ENCODE measurements at places on chromosomes 5 and 9.

GRCh38 chr9:134493461-134494272 lies 147.9 kb upstream of the COL5A1 start:
- DNase-seq = no peak

GRCh38 chr5:92492908-92493307 lies 1088.1 kb downstream of the NR2F1-AS1 start:
- DNase-seq = no peak

GRCh38 chr9:135357863-135358551 lies 121.6 kb upstream of the PPP1R26 start:
- DNase-seq = no peak

DNA sequence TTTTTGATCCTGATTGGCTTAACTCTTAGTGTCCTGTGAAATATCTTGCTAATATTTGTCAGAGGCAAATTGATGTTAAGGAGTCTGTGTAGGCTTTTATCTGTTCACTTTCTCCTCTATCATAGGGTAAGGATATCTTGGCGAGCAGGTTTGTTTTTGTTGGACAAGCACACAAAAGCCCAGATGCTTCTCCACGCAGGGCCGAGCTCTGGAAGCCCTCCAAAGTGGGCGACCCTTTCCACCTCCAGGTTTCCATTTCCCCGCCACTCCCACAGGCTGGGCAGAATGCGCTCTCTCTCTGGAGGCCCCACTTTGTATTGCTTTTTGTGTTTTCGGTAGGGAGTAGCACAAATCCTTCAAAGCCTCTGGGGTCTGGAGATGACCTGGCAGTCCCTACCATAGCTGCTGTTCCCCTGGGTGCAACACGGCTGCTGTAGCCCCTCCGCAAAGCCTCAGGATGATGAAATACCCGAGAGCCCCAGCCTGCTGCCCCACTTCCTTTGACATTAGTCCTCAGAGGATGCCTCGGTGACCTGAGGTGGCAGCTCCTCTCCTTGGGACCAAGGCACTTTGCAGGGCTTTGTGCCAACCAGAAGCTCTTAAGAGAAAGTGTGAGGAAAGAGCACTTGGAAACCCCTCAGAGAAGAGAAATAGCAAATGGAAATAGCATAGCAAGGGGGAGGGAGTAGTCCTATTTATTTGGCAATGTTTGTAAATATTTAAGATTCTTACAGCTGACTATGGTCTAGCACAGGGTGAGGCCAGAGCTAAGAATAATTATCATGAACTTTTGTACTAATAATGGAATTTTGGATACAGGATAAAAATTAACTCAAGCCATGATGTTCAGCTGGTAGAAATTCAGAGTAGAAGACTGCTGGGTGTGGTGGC lies 122.8 kb downstream of the ARHGEF28 start:
- no peak for DNase-seq

- no peak for DNase-seq
Measured at GRCh38 chr9:27204578-27204977, 92.4 kb downstream of the EQTN start.

- no peak for DNase-seq
Measured at GRCh38 chr5:137096149-137097103, 402.7 kb downstream of the SPOCK1 start.

DNA sequence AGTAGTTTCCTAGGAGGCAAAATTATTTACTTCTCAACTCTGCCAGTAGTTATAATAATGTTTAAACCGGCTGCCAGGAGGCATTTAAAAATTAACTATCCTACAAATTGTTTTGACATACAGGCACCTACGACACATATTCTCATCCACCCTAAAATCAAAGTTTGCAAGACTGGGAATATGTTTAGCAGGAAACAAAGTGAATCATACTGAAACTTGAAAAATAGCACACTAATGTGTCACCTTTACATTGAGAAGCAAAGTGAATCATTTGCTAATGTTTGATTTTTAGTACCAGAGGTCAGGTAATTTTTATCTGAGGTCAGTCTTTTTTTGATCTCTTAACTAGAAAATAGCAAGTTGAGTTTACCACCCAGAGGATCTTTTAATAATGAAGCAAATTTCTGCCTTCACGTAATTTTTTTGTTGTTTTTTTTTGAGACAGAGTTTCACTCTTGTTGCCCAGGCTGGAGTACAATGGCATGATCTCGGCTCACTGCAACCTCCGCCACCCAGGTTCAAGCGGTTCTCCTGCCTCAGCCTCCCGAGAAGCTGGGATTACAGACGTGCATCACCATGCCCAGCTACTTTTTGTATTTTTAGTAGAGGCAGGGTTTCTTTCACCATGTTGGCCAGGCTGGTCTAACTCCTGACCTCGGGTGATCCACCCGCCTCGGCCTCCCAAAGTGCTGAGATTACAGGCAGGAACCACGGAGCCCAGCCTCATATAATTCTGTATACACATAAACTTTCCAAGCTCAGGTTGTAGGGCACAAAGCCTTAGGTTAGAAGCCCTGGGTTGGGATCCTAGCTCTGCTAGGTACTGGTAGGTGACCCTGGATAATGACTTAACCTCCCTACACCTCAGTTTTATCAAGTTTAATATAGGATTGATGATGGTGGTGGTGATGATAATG lies 124.3 kb downstream of the UGCG start:
- no peak for DNase-seq

GRCh38 chr5:96509721-96510350 lies 76.8 kb upstream of the PCSK1 start:
- no peak for DNase-seq

DNA sequence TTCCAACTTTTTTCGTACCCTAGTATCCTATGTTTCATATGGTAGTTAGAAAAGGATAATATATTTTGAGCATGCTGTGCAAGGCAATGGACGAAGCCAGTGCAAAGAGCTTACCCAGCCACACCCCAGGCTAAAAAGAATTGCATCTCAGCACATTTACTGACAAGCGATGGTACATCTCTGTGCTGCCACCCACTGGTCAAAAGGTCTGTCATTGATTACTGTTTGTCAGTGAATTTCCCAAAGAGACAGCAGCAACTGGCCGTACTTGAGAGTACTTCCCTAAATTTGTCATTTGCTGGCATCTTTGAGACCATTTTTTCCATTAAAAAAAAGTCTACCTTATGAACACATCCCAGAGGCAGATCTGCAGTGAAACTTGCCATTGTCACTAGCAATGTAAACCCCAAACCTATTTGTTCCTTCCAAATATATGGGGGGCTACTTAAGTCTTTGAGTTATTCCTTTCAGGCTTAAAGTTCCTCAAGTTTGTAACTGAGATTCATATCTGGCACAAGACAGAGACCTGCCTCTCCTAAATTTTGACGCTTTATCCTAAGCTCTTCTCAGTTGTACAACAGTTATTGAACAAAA lies 184.3 kb downstream of the CTNND2 start:
- DNase-seq = no peak

DNA sequence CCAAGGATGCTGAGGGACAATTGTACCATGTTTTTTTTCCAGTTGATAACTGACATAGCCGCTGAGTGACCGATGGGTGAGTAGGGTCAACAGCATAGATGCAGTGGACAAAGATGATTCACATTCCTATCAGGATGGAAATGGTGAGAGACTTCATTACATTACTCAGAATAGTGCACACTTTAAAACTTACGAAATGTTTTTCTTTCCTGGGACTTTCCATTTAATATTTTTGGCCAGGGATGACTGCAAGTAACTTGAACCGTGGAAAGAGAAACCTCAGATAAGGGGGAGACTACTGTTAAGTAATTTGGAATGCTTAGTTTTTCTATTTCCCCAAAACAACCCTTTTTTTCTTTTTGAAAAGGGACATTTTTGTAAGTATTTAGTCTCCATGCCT lies 3.0 kb upstream of the TUSC1 start:
- DNase-seq = no peak

- DNase-seq = no peak
Measured at GRCh38 chr5:80206282-80206681, 49.6 kb downstream of the SERINC5 start.

DNA sequence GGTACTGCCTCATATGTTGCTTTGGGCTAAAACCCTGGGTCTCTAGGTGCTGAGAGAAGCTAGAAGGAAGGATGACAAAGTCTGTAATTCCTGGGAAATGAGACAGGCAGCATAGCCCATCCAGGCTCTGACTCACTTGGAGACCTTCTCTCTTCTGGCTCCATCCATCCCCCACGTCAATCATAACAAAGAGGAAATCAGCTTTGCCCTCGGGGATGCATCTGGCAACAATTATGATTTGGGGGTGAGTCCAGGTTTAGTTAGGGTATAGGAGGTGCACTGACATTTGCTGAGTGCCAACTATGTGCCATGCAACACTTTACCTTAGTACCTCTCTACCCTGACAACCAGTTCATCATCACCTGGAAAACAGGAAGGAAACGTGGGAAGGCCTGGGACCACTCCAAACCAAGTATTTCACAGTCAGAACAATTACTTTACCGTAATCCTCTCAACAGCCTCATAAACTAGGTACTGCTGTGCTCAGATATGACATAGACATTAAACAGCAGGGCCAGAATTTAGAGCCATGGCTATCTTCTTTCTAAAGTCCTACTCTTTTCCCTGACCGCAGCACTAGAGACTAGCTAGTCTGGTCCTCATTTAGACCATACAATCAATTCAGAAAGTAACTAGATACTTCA lies 39.1 kb upstream of the GZMA start:
- no peak for DNase-seq

DNA sequence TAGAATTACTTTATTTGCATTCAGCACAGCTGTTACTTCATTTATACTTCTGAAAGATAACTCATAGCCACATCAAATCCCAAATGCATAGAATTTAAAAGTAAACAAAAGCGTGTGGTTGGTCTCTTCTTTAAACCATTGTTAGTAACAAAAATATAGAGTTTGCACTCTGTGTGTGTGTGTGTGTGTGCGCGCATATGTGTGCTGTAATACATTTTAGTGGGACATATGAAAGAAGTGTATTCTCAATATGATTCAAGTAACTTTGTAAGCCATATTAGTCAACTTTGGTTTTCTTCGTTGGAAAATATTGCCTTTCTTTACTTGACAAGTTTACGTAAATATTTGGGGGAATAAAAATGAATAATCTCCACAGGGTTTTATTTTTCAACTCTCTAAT lies 106.1 kb upstream of the PRRC1 start:
- no peak for DNase-seq

GRCh38 chr5:132662925-132663770 lies 5.2 kb downstream of the IL13 start:
- DNase-seq = no peak

DNA sequence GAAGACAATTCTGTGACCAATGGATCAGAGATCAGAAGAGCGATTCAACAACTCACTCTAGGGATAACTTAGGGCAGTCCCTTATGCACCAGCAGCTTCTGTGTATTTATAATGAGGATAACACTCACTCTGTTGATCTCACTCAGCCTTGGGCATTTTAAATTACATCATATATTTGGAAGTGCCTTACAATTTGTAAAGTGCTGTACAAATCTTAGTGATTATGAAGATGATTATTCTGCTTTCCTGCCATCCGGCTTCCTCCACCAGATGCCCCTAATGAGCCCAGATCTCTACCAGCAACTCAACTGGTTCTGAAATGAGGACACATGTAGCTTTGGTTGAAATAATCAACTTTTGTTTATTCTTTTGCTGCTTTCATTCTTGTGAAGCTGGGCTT lies 105.3 kb downstream of the PCSK1 start:
- no peak for DNase-seq

DNA sequence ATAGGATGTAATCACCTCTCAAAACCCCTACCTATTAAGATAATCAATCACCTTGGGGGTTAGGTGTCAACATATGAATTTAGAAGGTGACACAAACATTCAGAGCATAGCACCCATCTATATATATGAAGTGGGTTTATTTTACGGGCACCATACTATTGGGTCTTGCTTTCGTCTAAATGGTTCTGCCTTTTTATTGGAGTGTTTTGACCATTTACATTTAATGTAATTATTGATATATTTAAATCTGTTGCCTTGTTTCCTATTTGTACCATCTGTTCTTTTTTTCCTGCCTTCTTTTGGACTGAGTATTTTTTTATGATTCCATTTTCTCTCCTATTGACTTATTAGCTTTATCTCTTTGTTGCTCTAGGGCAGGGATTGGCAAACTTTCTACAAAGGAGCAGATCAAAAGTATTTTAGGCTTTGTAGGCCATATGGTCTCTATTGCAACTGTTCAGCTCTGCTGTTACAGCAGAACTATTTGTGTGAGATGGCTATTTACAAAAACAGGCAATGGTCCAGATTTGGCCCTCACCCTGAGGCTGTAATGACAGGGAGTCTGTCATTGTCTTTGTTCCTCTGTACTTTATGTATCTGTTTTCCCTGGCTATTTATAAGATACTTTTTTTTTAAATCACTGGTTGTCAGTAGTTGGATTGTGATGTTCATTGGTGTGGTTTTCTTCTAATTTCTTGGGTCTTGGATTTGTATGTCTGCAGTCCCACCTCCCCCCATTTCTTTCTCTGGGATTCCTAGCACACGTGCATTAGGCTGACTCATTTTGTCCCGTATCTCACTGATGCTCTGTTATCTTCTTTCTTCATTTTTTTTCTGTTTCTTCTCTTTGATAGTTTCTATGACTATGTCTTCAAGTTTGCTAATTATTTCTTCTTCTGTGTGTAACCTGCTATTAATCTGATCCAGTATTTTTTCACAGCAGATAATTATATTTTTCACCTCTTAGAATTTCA lies 127.1 kb downstream of the DAB2IP start:
- no peak for DNase-seq

DNA sequence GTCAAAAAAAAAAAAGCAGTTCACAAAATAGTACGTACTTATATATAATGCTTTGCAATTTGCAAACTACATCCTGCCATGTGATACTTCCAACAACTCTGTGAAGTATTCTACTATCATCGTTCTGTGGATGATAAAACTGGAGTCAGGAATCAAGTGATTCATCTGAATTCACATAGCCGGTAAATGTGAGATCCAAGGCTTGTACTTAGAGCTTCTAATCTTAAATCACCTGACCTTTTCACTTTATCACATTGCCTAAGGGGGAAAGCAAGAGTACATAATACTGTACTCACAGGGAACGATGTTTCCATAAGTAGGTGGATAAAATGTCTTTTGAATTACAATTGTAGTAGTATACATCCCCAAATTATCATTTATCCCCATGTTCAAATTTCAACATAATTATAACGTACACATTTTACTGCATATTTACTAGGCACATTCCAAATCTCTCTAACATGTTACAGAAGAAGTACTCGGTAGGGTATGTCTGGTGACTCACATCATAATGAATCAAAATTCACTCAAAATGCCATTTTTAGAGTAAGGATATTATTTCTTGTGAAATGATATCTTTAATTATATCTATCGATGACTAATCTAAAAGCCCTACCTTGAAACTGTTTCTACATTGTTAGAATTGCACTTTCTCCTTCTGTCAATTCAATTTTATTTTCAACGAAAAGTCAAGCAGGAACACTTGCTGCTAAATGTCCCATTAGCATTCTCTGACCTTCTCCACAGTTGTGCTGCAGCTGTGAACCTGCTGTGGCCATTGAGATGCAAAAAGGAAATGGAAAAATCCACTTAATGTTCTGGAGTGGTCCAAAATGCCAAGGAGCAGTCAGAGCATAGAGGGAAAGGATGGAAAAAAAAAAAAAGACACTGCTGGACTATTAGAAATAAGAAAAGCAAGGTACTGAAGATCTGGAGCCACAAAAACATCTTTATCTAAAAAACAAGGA lies 78.9 kb downstream of the OR2K2 start:
- no peak for DNase-seq
